ENCODE measurements at places on chromosomes 3 and 15.

DNA sequence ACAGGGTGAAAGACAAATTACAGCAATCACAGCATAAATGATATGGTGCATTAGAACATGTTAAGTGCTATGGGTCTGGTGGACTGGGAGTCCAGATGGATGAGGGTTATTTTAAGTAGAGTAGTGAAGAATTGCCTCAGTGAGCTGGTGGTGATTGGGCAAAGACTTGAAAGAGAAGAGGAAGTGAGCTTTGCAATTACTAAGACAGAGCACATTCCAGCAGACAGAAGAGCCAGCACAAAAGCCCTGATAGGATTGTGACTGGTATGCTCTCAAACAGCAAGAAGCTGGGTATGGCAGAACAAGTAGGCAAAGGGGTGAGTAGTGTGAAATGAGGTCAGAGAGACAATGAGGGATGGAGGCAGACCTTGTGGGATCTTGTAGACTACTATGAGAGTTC, 2.1 kb upstream of the ACKR4 start:
- DNase-seq: no peak

DNA sequence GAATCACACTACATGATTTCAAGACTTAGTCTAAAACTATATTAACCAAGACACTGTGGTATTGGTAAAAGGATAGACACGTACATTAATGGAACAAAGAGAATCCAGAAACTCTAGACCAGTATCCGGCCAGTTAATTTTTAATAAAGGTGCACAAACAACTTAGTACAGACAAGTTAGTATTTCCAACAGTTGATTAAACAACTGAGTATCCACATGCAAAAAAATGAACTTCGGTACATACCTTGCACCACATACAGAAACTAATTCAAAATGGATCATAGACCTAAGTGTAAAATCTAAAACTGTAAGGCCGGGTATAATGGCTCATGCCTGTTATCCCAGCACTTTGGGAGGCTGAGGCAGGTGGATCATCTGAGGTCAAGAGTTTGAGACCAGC, 46.6 kb upstream of the DUSP7 start:
- DNase-seq: no peak

GRCh38 chr3:12187448-12188327, 29.0 kb upstream of the TIMP4 start:
- no peak for DNase-seq

DNA sequence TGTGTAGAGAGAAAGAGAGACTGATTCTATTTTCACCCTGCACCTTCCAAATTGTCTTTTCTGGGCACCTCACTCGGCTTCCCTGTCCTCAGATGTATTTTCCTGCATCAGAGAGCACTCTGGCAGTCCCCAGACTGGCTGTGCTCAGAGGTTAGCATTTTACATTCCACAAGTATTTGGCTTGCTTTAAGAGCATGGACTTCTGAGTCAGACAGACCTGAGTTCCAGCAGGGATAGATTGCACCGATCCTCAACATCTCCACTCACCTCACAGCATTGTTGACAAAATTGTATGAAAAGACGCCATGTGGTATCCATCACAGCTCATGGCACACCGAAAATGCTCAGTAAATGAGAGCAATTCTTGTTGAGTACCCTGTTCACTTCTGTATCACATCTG, 45.6 kb downstream of the SST start:
- DNase-seq: no peak

DNA sequence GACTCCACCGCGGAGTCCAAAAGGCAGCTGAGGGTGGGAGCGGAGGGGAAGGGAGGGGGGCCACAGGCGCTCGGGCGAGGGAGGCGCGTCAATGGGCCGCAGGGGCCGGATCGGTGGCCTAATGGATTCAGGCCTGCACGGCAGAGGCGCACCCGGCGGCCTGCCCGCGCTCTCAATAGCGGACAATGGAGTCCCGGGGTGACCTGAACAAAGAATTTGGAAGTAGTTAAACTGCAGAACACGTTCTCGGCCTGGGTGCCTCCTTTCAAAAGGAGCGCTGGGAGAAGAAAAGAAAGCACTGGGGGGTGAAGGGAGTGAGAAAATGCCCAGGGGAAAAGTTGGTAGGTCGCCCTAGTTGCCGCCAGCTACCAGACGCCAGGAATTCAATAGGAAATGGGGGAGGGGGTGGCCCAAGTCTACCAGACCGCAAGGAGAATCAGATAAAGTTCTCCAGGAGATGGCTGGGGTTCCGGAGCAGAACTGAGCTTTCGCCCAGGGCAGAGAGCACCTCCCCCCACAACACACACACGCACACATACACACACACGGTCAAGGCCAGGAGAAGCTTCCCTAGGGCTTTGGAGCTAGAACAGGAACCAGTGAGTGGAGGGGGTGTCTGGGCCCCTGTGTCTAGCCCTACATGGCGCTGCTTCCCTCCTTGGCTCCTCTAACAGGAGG, 25.8 kb upstream of the POLG start:
- no peak for DNase-seq

Data from D341Med (cell line).